ENCODE measurements at places on chromosomes 4 and X.

DNA sequence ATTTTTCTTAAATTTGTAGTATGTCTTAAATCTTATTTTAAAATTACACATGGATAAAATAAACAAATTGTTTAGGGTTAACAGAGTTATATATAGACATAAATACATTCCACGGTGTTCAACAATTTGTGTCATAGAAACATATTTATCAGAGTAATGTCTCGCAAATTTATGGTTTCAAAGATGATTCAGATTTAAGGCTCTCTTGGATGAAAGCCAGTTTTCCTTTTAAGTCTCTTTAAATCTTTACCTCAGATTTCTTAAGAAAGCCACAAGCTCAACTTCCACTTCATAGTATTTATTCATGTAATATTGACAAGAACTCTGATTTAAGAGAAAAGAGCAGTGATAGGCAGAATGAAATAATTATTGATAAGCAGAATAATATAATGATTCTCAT is 1254.8 kb upstream of the ADGRL3 start:
- DNase-seq = no peak
- H3K27me3 ChIP-seq = no peaks in the 10 kb centered on the region
- no peak overlapping the region for H3K27ac ChIP-seq
- no peaks in the 10 kb centered on the region for H3K4me1 ChIP-seq
- H3K4me3 ChIP-seq = no peak overlapping the region

GRCh38 chr4:169398316-169398715 is 127.6 kb upstream of the SH3RF1 start:
- no peaks in the 10 kb centered on the region for H3K27me3 ChIP-seq
- H3K27ac ChIP-seq = no peak overlapping the region
- H3K4me1 ChIP-seq = no peaks in the 10 kb centered on the region
- H3K36me3 ChIP-seq = peaks cover 1% of the 10 kb centered on the region
- no peak for DNase-seq

DNA sequence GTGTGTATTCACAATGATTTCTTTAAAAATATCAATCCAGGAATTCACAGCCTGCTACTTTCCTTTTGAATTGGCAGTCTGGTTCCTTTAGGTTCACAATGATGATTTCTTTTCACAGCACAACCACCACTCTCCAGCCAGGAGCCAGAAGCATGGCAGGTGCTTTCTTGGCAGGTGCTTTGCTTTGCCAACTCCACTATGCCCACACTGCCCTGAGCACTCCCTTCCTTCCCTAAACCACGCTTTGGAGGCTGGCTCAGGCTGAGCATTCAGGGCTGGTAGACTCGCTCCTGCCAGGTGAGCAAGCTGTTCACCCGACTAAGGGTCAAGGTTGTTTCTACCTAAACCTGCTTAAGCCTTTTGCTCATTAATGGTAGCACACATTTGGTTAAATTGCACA is 184.5 kb downstream of the SH3KBP1 start:
- H3K27me3 ChIP-seq = no peaks in the 10 kb centered on the region
- no peak overlapping the region for H3K4me3 ChIP-seq
- H3K36me3 ChIP-seq = peaks cover 5% of the 10 kb centered on the region
- DNase-seq = no peak
- peaks cover 5% of the 10 kb centered on the region for H3K4me1 ChIP-seq

GRCh38 chrX:153875391-153876111 is 10.4 kb downstream of the L1CAM start:
- peaks cover 7% of the 10 kb centered on the region for H3K36me3 ChIP-seq
- no peak overlapping the region for H3K4me3 ChIP-seq
- peak; percentile 46 for DNase-seq
- H3K4me1 ChIP-seq = peaks cover 9% of the 10 kb centered on the region
- H3K27me3 ChIP-seq = no peaks in the 10 kb centered on the region
- H3K27ac ChIP-seq = no peak overlapping the region

All from trophoblast cell (in vitro differentiated cells and primary cell).